ENCODE measurements at places on chromosomes 16 and 17.
A peak's percentile ranks its signal among the peaks of the same experiment; 100 is the strongest.

GRCh38 chr17:76538941-76539570, 788 bp upstream of the PRCD start:
- DNase-seq = peak; percentile 51

DNA sequence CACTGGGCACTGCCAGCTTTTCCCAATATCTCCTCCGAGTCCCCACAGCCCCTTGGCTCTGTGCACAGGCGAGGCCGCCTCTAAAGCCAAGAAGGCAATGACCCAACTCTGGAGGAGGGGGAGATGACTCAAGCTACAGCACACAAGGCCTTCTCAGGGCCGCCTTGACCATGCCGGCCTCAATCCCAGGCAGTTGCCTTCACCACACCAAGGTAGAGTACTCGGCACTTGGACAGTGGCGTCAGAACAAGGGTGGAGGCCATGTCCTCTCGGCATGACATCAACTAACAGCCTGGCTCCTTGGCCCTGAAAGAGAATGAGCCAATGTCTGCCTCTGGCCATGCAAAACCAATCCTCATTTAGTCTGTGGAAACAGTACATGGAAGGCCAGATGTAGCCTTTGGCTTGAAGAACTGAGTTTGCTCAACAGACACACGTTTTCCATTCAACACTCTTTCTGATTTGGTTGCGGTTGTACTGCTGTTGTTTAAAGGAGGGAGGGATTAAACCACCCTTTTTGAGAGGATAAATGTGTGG, 139.6 kb downstream of the XYLT1 start:
- DNase-seq = no peak

- no peak for DNase-seq
These were observed 79.7 kb upstream of the BRD7 start for GRCh38 chr16:50448522-50448921.

GRCh38 chr16:31529937-31530312, 2.2 kb downstream of the AHSP start:
- DNase-seq = no peak

GRCh38 chr17:77386502-77387192, 245.9 kb downstream of the SEC14L1 start:
- DNase-seq = no peak

DNA sequence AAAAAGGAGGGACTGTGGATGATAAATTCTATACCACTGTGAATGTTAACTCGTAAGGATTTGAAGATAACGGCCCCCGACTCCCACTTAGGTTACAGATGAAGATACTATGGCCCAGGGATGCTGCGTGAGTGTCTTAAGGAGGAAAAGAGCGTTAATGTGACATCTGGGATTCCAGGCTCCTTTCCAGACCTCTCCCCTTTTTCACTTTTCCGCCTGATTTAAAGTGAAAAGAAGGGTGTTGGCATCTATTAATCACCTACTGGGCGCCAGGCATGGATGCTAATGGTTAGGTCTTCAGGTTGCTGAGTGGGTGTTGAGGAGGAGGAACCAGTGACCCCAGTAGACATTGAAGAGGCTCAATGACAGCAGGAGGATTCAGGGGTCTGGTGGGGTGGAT, 117.8 kb downstream of the RBFOX1 start:
- DNase-seq = no peak

- peak; percentile 20 for DNase-seq
These were observed 147.5 kb downstream of the KCNJ12 start for GRCh38 chr17:21523497-21524210.

- no peak for DNase-seq
These were observed 62.3 kb upstream of the ZNF423 start for GRCh38 chr16:49918257-49918656.

- peak; percentile 75 for DNase-seq
These were observed 2.5 kb upstream of the ZNF423 start for GRCh38 chr16:49858200-49859124.

- DNase-seq = peak; percentile 87
These were observed 532 bp downstream of the CNTNAP1 start for GRCh38 chr17:42682722-42683403.

DNA sequence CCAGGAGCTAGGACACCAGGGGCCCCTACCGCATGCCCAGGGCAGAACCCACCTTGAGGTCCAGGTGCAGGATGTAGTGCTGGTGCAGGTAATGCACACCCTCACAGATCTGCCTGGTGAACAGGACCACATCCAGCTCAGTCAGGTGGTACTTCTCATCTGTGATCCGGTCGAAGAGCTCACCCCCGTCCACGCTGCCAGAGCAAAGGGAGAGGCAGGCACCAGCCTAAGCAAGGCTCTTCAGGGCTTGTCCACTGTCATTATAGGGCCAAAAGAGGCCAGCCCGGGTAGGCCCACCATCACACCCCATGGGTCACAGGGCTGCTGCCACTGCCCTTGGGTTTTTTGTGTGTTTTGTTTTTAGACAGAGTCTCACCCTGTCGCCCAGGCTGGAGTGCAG, 21.0 kb downstream of the MYLK3 start:
- DNase-seq = no peak

- no peak for DNase-seq
These were observed 27.6 kb downstream of the FCSK start for GRCh38 chr16:70481929-70482536.

DNA sequence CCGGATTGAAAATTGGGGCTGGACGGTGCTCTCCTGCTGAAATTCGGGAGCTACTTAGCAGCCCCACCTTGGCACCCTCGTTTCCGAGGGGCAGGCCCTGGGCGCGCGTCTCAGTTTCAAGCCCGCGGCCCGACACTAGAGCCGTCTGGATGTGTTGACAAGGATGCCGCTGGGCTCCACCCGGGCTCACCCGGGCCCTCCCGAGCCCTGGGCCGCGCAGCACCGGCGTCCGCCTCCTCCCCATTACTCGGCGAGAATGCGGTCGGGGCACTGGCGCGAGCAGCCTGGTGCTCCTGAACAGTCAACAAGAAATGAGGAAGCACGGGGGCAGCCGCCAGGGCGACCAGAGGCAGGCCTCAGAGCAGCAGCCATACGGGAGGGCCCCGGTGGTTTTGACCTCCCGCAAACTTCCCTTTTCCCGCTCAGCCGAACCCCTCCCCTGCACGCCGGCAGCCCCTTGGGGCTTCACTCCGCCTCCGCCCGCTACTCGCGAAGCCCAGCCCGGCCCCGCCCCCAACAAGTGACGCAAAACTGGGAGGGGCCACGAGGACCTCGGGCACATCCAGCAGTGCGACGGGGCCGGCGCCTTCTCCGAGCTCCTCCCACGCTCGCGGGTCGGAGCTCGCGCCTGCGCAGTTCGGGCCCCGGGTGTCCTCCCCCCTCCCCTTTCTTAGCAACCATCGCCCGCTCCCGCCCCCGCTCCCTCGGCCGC, 447 bp upstream of the SEC14L1 start:
- peak; percentile 100 for DNase-seq

GRCh38 chr17:65109543-65109942, 27.6 kb upstream of the RGS9 start:
- DNase-seq = no peak

GRCh38 chr17:10768750-10769251, 35.1 kb downstream of the TMEM238L start:
- DNase-seq = no peak

GRCh38 chr16:17984810-17985209, 351.7 kb downstream of the NPIPA8 start:
- no peak for DNase-seq

DNA sequence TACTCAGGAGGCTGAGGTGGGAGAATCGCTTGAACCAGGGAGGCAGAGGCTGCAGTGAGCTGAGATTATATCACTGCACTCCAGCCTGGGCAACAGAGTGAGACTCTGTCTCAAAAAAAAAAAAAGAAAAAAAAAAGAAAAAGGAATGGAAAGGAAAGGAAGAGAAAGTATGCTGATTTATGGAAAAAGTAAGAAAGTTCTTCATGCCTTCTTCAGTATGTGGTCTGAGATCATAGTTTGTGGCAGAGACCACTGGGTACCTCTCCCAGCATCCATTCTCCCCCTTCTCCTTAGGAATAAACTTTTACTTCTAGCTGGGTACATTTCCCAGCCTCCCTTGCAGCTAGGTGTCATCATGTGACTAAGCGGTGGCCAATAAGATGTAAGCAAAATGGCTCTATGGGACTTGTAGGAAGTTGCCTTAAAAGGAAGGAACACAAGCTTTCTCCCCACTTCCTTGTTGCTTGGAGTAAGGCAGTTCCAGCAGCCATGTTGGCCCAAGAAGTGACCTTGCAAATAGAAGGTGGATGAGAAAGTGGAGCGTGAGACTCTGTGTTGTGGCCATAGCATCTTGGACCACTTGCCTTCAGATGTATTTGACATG, 26.1 kb upstream of the XPO6 start:
- no peak for DNase-seq

DNA sequence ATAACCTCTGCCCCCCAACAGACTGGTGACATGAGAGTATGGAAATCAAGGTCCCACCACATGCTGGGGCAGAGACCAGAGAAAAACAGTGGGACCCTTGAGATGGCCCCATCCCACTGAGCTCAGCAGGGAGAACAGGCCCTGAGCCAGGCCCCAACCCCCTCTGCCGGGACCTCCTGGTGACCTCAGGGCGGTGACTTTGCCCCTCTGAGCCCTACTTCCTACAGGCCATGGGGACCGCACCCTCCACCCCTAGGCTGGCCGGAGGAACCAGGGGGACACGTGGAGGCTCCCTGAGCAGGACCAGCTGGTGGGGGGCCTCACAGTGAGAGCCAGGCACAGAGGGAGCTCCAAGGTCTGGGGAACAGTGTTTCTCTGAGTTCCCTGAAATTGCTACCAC, 13.8 kb upstream of the SRRM2 start:
- DNase-seq = peak; percentile 47

GRCh38 chr17:66898536-66898935, 63.6 kb downstream of the CACNG5 start:
- DNase-seq = no peak

DNA sequence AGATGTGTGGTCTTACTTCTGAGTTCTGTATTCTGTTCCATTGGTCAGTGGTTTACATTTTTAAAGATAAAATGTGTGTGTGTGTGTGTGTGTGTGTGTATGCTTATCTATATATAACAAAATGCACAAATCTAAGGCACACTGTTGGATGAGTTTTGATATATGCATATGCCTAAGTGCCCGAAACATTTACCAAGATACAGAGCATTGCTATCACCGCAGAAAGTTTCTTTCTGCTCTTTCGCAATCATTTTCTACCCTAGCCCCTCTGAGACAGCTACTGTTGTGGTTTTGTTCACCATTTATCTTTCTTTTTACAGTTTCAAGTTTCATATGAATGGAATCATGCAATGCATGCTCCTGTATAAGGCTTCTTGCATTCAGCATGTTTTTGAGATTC, 97.0 kb downstream of the MRTFB start:
- no peak for DNase-seq

DNA sequence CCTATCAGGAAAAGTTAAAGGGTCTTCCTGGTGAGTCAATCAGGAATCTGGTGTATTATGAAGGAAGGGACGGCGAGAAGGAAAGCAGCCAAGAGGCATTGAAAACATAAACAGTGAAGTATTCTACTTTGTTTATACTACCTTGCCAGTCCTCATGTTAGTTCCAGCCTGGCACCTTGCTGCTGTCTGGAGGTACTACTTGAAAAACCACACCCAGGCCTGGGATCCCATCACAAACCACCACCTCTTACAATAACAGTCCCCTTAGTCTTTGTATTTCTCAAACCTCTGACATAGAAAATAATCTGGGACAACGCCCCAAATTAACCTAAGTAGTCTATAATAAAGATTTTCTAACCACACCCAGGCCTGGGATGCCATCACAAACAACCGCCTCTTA, 676.7 kb upstream of the SOX9 start:
- DNase-seq = no peak

DNA sequence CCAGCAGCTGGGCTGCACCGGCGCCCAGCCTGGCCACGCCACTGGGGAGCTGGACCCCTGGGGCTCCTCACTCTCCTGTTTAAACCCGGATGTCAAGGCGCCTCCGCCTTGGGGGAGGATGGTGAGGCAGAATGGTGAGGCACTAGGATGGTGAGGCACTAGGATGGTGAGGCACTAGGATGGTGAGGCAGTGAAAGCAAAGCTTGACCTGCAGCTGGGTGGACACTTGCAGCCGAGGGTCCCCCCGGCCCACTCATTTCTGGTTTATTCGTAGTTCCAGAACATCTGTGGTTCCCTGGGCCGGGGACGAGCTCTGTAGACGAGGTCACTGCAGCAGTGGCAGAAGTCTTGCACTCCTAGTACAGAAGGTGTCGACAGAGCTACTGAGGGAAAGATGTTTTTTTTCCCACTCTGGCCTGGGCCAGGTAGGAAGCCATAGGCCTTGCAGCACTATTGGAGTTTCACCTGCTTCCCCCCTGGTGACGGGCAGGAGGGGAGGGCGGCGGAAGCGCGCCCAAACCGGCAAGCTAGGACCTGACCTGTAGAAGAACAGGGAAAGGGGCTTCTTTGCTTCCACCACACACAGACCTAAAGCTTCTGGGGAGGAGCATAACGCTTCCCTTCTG, 1.1 kb upstream of the HNF1B start:
- DNase-seq = no peak

DNA sequence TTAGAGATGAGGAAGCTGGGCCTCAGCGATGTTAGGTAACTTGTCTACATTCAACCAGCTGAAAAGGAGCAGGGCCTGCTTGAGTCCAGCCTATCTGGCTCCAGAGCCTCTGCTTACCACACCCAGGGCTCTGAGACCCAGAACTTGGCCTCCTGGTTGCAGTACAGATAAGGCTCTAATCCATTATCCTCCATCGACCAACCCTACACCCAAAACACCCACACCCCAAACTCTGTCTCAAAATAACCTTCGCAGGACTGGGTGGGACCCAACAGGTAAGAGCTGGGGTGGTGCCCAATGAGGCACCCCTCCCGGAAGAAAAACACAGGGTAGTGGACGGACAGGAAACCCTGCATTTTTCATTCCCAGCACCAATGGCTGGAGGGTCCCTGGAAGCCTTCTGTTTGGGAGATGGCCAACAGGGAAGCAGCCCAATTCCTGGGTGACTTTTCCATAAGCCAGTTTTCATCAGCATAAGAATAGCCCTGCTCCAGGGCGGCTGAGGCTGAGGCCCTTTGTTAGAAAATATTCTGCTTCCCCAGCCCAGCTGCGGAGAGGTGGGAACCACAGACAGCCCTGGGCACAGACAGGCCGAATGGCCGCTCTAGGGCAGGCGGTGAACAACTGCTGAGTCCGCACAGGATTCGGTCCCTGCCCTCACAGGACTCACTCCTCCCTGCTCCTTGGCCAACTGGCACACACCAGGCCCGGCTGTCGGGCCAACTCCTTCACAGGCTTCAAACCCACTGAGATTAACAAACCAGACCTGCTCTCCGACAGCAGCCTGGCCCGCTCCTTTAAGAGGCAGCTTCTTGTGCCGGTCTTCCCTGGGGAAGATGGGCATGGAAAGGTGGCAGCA, 9.8 kb downstream of the SMIM5 start:
- peak; percentile 69 for DNase-seq

GRCh38 chr17:19763416-19763815, 15.3 kb upstream of the ALDH3A1 start:
- no peak for DNase-seq

- DNase-seq = peak; percentile 77
These were observed 163.6 kb downstream of the HS3ST3A1 start for GRCh38 chr17:13437966-13438779.

- no peak for DNase-seq
These were observed 6.9 kb downstream of the CHD9 start for GRCh38 chr16:53061701-53062159.

DNA sequence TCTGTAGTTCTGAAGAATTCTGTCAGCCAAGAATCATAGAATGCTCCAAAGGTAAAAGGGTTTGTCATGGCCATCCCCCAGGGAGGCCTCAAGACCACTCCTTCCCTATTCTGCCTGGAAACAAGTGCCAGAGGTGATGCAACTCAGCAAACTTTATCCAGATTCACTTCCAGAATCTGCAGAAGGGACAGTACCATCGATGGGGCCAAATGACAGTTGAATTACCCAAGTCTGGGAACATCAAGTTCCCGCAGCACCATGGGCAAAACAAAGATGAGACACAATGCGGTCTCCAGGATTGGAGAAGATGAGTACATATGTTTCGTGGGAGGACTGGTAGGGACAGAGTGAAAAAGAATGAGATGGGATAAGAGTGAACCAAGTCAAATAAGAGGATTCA, 13.7 kb upstream of the TAT start:
- no peak for DNase-seq

Data from islet precursor cell (in vitro differentiated cells).